ENCODE measurements at places on chromosomes 2 and 18. TPM values are rescaled to one million over a fixed set of nuclear protein-coding genes. Genes with fewer than 3 reads are reported as not detected.

Gene OR6B2
- not detected for total RNA-seq

Gene CYP27A1
- not detected for total RNA-seq

Gene CRYGC
- not detected for total RNA-seq

Gene SRBD1
- 22.6 TPM for total RNA-seq

Gene ERICH2
- not detected for total RNA-seq

Gene ADD2
- 42.9 TPM for total RNA-seq

Gene PLB1
- 1.3 TPM for total RNA-seq

GRCh38 chr2:25489631-25490030, 147.9 kb upstream of the DNMT3A start:
- no peaks in the 10 kb centered on the region for H3K4me1 ChIP-seq
- peaks cover 4% of the 10 kb centered on the region for H3K36me3 ChIP-seq
- no peak overlapping the region for H3K27ac ChIP-seq
- H3K4me3 ChIP-seq: no peak overlapping the region
- no peaks in the 10 kb centered on the region for H3K27me3 ChIP-seq
- no peak for DNase-seq

- H3K27ac ChIP-seq: no peak overlapping the region
- no peaks in the 10 kb centered on the region for H3K27me3 ChIP-seq
- H3K4me3 ChIP-seq: no peak overlapping the region
- no peaks in the 10 kb centered on the region for H3K36me3 ChIP-seq
Measured at GRCh38 chr2:209094221-209094620, 329.6 kb upstream of the MAP2 start.

- no peak overlapping the region for H3K27ac ChIP-seq
- peaks cover 13% of the 10 kb centered on the region for H3K36me3 ChIP-seq
- no peak overlapping the region for H3K4me3 ChIP-seq
- no peaks in the 10 kb centered on the region for H3K4me1 ChIP-seq
Measured at GRCh38 chr18:79922971-79923411, 28.5 kb downstream of the SLC66A2 start.

DNA sequence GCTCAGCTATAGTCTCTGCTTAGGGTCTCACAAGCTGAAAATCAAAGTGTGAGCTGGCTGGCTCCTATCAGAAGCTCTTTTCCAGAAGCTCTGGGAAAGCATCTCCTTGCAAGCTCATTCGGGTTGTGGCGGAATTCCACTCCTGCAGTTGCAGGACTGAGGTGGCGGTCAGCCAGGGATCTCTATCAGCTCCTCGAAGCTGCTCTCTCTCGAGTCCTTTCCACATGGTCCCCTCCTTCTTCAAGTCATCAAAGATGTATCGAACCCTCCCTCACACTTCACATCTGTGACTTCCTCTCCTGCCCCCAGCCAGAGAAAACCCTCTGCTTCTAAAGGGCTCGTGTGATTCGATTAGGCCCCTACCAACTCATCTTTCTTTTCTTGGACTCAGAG, 141.7 kb downstream of the ZFP36L2 start:
- H3K27me3 ChIP-seq: no peaks in the 10 kb centered on the region
- H3K4me3 ChIP-seq: no peak overlapping the region
- no peaks in the 10 kb centered on the region for H3K36me3 ChIP-seq
- no peak overlapping the region for H3K27ac ChIP-seq
- DNase-seq: no peak

- H3K27ac ChIP-seq: no peak overlapping the region
- no peaks in the 10 kb centered on the region for H3K4me1 ChIP-seq
- H3K27me3 ChIP-seq: no peaks in the 10 kb centered on the region
- peaks cover 9% of the 10 kb centered on the region for H3K36me3 ChIP-seq
- no peak for DNase-seq
Measured at GRCh38 chr2:239087046-239087710, 239.3 kb downstream of the TWIST2 start.

DNA sequence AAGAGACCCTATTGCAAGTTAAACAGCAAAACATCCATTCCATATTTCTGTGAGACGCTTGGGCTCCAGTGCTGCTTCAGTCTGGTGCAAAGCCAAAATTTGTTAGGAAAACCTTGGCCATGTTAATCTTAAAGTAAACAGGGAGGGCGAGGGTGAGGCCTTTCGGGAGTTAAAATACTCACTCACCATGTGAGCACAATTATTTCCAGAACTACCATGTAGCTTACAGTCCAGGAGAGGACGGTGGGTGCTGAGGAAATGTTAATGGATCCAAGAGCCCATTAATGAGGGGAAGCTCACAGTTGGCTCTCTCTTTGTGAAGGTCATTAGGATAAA, 286.4 kb downstream of the SLC8A1 start:
- H3K27ac ChIP-seq: no peak overlapping the region
- no peaks in the 10 kb centered on the region for H3K36me3 ChIP-seq
- H3K27me3 ChIP-seq: no peaks in the 10 kb centered on the region
- no peak for DNase-seq

DNA sequence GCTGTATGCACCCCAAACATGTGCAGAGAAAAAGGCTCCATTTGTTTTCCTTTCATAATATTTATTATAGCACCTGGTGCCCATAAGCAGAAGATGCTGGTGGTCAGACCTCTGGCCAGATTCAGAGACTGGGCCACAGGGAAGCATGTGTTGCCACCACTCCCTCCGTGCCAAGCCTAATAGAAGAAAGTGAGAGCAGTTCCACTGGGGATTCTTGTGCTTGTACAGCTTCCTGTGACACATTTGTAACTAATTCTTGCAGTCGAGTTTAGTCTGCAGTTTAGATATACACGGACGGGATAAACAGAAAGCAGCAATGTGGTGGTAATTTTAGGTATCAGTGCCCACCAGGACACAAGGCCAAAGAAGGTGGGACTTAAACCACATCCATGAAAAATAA, 135.4 kb upstream of the PIEZO2 start:
- H3K27ac ChIP-seq: no peak overlapping the region
- no peaks in the 10 kb centered on the region for H3K4me1 ChIP-seq
- no peak for DNase-seq
- H3K36me3 ChIP-seq: no peaks in the 10 kb centered on the region

- H3K27me3 ChIP-seq: no peaks in the 10 kb centered on the region
- no peak for DNase-seq
- peaks cover 13% of the 10 kb centered on the region for H3K4me1 ChIP-seq
- H3K4me3 ChIP-seq: no peak overlapping the region
- no peak overlapping the region for H3K27ac ChIP-seq
- H3K36me3 ChIP-seq: peaks cover 2% of the 10 kb centered on the region
Measured at GRCh38 chr2:156459720-156460119, 23.5 kb downstream of the GPD2 start.

DNA sequence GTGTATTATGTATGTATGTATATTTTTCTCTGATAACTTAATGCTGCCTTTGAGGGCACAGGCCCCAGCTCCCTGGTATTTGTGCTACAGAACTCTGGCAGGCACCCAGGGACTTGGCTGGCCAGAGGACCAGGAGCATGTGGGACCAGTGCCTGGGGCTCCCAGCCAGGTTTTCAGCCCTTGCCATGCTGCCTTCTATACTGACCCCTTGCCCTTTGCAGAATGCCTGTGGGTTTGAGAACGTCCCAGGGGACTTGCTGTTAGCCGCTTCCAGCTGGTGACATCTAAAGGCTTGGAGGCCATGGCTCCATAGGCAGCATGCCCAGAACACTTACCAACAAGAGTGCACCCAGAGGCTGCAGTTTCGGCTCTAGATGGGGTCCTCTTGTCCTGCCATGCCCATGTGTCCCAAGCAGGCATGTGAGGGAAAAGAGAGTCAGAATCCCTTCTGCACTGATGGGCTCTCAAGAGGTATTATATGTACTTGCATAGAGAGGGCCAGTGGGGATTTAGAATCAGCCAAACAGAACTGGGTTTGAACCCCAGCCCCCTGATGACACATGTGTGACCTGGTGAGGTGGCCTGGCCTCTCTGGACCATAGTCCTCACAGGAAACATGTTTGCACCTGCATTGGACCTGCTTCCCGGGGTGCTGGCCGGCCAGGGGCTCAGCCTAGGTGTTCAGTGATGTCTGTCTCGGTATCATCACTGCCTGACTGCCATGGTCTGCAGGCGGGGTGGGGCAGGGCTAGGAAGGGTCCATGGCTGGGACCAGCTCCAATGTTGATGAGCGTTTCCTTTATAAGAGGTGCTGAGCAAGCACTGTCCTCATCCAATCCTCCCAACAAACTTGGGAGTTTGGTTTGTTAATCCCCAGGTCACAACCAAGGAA, 119.2 kb upstream of the FHL2 start:
- H3K36me3 ChIP-seq: no peaks in the 10 kb centered on the region
- DNase-seq: no peak
- H3K4me1 ChIP-seq: no peaks in the 10 kb centered on the region
- H3K27ac ChIP-seq: no peak overlapping the region

GRCh38 chr2:238433941-238434845, 7.5 kb downstream of the ASB1 start:
- H3K27ac ChIP-seq: no peak overlapping the region
- no peaks in the 10 kb centered on the region for H3K27me3 ChIP-seq
- DNase-seq: no peak
- no peak overlapping the region for H3K4me3 ChIP-seq

DNA sequence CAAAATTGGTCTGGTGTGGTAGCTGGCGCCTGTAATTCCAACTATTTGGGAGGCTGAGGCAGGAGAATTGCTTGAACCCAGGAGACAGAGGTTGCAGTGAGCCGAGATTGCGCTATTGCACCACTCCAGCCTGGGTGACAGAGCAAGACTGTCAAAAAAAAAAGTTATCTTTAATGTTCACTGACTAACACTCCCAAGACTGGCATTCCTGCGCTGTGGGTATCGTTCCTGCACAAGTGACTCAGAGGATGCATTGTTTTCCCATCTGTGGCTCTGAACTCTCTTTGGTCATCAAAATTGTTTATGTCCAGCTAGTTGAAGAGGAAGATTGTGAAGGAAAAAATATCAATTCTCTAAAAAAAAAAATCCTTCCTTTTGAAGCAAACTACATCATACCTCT, 539.0 kb downstream of the SOX11 start:
- H3K4me3 ChIP-seq: no peak overlapping the region
- H3K27me3 ChIP-seq: no peaks in the 10 kb centered on the region
- no peaks in the 10 kb centered on the region for H3K36me3 ChIP-seq
- H3K4me1 ChIP-seq: no peaks in the 10 kb centered on the region
- no peak for DNase-seq
- no peak overlapping the region for H3K27ac ChIP-seq

DNA sequence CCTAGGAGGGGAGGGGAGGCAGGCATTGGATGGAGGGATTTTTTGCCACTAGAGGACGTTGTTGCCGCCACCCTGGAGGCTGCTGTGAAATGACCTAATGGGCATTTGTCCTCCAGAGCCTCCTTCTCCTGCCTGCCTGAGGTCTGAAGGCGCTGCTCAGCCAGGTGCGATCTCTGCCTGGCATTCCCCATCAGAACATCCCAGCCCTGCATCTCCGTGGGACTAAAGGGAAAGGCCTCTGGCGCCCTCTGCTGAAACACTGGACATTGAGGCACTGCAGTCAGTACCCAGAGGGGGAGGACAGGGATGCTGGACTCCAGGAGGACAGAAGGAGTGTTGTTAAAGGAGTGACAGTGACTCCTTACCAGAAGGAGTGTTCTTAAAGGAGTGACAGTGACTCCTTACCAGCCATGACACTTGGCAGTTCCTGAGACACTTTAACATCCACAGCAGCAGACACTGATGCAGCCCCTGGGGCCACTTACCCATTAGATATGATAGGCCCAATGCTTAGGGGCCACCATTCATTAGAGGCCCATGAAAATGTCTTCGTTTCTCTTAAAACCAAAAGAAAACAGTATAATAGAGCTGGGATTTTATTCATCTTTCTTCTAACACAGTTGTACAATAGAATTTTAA, 17.0 kb downstream of the THNSL2 start:
- H3K36me3 ChIP-seq: peaks cover 3% of the 10 kb centered on the region
- peaks cover 20% of the 10 kb centered on the region for H3K4me1 ChIP-seq
- peaks cover 1% of the 10 kb centered on the region for H3K27me3 ChIP-seq
- peak; percentile 76 for DNase-seq
- no peak overlapping the region for H3K27ac ChIP-seq
- H3K4me3 ChIP-seq: no peak overlapping the region

DNA sequence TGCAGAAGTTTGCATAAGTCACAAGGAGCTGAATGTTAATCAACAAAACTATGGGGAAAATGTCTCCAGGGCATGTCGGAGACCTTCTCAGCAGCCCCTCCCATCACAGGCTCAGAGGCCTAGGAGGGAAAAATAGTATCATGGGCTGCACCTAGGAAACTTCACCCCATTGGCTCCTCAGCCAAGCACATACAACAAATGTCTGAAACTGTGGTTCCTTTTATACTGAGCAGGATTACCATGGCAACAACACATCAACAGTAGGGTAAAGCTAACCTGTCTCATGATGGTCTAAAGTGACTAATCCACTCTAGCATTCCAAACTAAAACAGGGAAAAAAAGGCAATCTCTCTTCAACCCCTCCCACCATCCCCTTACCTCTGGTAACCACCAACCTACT, 3.2 kb upstream of the NEMP2 start:
- no peak overlapping the region for H3K4me3 ChIP-seq
- no peak overlapping the region for H3K27ac ChIP-seq
- H3K4me1 ChIP-seq: peaks cover 19% of the 10 kb centered on the region
- peaks cover 62% of the 10 kb centered on the region for H3K36me3 ChIP-seq

DNA sequence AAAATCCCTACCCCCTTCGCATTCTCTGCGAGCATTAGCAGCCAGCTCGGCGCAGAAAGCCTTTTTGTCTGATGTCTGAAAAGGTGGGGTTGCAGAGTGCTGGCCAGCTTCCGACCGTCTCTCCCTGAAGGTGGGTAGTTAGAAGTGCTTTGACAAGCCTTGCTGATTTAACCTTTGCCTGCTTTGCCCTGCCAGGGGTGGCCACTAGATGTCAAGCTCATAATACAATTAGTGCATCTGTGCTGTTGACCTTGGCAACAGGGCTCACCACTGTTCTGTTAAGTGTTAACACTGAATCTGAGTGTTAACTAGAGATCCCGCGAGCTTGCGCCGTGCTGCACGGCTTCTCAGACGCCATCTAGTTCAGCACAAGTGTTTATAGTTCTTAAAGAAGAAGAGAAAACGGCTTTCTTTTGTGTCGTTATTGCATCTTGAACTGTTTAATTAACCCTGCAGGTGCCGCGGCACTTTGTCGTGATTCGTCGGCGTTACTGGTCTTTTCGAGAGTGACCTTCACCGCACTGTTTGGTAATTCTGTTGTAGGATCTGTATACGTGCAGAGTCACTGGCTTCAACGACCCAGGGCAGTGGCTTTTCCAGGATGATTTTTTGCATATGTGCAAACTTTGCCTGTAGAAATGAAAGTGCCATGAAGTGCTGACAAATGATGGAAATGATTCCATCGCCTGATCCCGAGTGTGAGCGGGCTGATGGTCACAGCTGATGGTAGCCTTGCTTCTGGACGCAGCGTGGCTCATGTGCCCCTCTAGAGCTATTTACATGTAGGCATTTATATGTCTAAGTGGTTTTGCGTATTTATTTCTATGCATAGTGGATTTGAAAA, 5.5 kb downstream of the SALL3 start:
- peaks cover 17% of the 10 kb centered on the region for H3K4me1 ChIP-seq
- peaks cover 57% of the 10 kb centered on the region for H3K27me3 ChIP-seq
- peak; percentile 45 for DNase-seq
- H3K4me3 ChIP-seq: no peak overlapping the region
- H3K36me3 ChIP-seq: no peaks in the 10 kb centered on the region

GRCh38 chr2:150997702-150998440, 263.8 kb downstream of the RBM43 start:
- no peaks in the 10 kb centered on the region for H3K36me3 ChIP-seq
- no peak overlapping the region for H3K27ac ChIP-seq
- peaks cover 2% of the 10 kb centered on the region for H3K27me3 ChIP-seq
